Activated T-cell treated with anti-CD3 and anti-CD28 coated beads, Interleukin-2, amount 50 U/mL, for 72 hours (primary cell): ENCODE measurements at places on chromosomes 5 and 9. TPM values are rescaled to one million over a fixed set of nuclear protein-coding genes. Genes with fewer than 3 reads are reported as not detected.

- no peak overlapping the region for H3K27ac ChIP-seq
- no peaks in the 10 kb centered on the region for H3K27me3 ChIP-seq
- no peaks in the 10 kb centered on the region for H3K36me3 ChIP-seq
- H3K4me1 ChIP-seq: no peaks in the 10 kb centered on the region
- DNase-seq: no peak
- H3K4me3 ChIP-seq: no peak overlapping the region
These were observed 150.1 kb upstream of the RFX3 start for GRCh38 chr9:3675946-3676345.

GRCh38 chr9:136046554-136046920, 48.6 kb downstream of the NACC2 start:
- H3K27ac ChIP-seq: no peak overlapping the region
- no peaks in the 10 kb centered on the region for H3K36me3 ChIP-seq
- no peak overlapping the region for H3K4me3 ChIP-seq
- H3K4me1 ChIP-seq: no peaks in the 10 kb centered on the region
- DNase-seq: no peak
- H3K27me3 ChIP-seq: no peaks in the 10 kb centered on the region

GRCh38 chr9:81312346-81312745, 377.0 kb downstream of the TLE1 start:
- no peaks in the 10 kb centered on the region for H3K36me3 ChIP-seq
- H3K27ac ChIP-seq: no peak overlapping the region
- H3K4me1 ChIP-seq: no peaks in the 10 kb centered on the region
- DNase-seq: no peak
- no peak overlapping the region for H3K4me3 ChIP-seq

The FAM163B gene
- not detected for total RNA-seq

The CAMK4 gene
- total RNA-seq: 56.1 TPM

GRCh38 chr5:14407746-14408175, 173.8 kb upstream of the OTULINL start:
- H3K27ac ChIP-seq: no peak overlapping the region
- peaks cover 46% of the 10 kb centered on the region for H3K4me1 ChIP-seq
- H3K36me3 ChIP-seq: peaks cover 3% of the 10 kb centered on the region
- H3K27me3 ChIP-seq: no peaks in the 10 kb centered on the region

GRCh38 chr5:146409054-146409671, 38.0 kb upstream of the TCERG1 start:
- no peaks in the 10 kb centered on the region for H3K36me3 ChIP-seq
- H3K4me3 ChIP-seq: no peak overlapping the region
- no peak for DNase-seq
- no peak overlapping the region for H3K27ac ChIP-seq
- H3K4me1 ChIP-seq: no peaks in the 10 kb centered on the region
- H3K27me3 ChIP-seq: no peaks in the 10 kb centered on the region

GRCh38 chr5:179137643-179138567, 77.7 kb downstream of the ZNF354C start:
- peaks cover 8% of the 10 kb centered on the region for H3K4me1 ChIP-seq
- H3K36me3 ChIP-seq: peaks cover 2% of the 10 kb centered on the region
- H3K27me3 ChIP-seq: no peaks in the 10 kb centered on the region
- H3K27ac ChIP-seq: no peak overlapping the region
- no peak overlapping the region for H3K4me3 ChIP-seq
- DNase-seq: no peak

- no peak overlapping the region for H3K4me3 ChIP-seq
- peaks cover 46% of the 10 kb centered on the region for H3K4me1 ChIP-seq
- peaks cover 9% of the 10 kb centered on the region for H3K27me3 ChIP-seq
- DNase-seq: no peak
These were observed 285.2 kb downstream of the EBF1 start for GRCh38 chr5:158814521-158814920.

The ADAMTSL1 gene
- total RNA-seq: not detected
